ENCODE measurements at places on chromosomes 11 and 22.

GRCh38 chr11:34427186-34427805 is 11.4 kb upstream of the CAT start:
- no peak for DNase-seq

DNA sequence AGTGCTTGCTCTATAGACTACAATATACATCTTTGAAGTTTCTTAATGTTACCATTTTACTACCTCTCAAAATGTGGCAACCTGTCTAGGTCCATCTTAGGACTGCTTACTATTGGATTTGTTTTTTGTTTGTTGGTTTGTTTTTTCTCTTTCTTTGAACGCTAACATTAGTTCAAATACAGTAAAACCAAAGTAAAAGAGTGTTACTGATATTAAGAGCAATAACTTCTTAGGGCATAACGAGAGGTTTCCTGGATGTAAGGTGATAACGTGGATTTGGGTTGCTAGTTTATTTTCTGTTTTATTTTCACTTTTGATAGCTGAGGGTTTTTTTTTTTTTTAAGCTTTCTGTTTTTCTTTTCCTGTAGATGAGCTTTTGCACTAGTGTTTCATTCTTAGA is 43.6 kb downstream of the TMEM135 start:
- DNase-seq, result no peak

DNA sequence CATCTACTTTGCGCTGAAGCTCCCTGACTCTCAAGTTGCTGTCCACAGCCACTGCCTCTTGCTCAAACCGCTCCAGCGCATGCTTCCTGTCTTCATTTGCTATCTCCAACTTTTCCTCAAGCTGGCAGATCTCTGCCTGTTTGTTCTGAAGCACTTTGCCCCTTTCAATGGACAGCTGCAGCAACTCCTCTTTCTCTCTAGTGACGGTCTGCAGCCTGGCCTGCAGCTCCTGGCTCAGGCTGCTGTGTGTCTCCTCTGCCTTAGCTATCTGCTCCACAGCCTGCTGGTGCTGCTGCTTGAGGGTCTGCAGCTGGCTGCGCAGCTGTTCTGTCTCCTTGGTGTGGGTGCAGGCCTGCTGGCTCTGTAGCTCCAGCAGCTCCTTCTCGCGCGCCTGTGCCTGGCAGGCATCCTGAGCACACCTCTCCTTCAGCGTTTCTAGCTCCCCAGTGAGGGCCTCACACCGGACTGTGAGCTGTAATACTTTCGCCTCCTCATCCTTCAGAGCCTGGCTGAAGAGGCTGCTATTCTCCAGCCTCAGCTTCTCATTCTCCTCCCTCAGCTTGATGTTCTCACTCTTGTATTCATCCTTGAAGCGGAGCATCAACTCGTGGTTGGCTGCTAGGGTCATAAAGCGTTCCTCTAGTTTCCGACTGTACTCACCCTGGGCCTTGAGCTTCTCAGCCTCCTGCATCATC is 723 bp downstream of the CCDC89 start:
- DNase-seq, result no peak

DNA sequence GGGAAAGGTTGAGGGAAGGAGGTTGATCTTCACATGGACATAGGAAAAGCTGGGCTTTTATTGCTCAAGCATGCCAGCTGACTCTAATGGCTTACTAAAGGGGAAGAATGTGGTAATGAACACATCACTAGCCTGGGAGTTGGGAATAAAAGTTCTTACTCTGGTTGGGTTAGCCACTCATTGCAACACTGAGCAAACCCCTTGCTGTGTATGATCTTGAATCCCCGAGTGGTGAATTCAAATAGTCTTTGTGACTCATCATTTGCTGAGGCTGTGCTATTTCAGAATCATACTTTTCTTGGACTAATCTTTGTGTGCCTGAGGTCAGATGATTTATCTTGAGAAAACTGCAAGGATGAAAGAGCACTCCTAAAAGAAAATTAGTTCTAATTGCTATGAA is 304.1 kb upstream of the ANO5 start:
- DNase-seq, result no peak

DNA sequence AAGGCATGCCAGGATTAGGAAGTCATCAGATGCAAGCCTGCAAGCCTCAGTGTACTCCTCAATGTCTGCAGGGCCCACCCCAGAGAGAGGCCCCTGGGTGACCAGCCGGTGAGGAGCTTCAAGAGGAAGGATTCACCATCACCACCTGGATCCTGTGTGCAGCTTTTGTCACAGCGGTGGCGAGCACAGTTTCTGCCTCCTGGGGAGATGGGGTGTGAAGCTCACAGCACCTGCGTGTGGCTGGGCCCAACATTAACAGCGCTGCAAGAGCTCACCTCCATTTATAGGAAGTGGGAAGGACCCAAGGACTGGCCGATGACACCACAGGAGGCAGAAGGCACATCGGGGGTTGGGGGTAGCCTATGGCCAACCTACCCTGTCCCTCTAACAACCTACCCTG is 235.3 kb downstream of the CTTN start:
- no peak for DNase-seq

DNA sequence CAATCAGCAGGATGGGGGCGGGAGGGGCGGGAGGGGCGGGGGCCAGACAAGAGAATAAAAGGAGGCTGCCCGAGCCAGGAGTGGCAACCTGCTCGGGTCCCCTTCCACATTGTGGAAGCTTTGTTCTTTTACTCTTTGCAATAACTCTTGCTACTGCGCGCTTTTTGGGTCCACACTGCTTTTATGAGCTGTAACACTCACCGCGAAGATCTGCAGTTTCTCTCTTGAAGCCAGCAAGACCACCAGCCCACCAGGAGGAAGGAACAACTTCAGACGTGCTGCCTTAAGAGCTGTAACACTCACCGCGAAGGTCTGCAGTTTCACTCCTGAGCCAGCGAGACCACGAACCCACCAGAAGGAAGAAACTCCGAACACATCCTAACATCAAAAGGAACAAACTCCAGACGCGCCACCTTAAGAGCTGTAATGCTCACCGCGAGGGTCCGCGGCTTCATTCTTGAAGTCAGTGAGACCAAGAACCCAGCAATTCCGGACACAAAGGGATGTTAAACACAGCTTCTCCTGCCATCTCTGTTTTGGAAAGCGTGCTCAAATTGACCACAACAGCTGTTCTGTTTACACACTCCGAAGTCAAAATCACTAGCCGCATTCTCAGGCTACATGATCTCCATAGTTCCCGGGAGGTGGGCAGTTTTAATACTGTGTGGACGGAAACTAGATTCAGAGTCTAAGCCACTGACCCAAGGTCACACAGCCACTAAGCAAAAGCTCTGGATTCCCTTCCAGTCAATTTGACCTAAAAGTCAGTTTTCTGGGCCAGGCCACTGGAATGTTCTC is 11.9 kb downstream of the PLAAT2 start:
- DNase-seq, result no peak

DNA sequence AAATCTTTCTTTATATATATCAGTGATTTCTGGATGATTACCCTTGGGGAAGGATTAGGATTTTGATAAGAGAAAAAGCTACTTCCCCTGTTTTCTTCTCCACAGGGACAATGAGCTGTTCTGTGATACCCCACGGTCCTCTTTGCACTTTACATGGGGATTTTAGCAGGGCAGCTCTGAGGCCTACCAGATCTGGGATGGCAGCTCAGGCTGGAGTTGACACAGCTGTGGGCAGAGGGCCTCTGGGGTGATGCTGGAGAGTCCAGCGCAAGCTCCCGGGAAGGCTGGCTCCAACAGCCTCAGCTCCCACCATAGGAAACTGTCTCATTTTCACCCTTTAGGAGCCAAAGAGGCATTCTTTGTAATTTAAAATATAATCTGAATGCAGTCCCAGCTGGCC is 383.8 kb upstream of the NARS2 start:
- no peak for DNase-seq

GRCh38 chr11:34524696-34525095 is 11.1 kb upstream of the ELF5 start:
- no peak for DNase-seq

DNA sequence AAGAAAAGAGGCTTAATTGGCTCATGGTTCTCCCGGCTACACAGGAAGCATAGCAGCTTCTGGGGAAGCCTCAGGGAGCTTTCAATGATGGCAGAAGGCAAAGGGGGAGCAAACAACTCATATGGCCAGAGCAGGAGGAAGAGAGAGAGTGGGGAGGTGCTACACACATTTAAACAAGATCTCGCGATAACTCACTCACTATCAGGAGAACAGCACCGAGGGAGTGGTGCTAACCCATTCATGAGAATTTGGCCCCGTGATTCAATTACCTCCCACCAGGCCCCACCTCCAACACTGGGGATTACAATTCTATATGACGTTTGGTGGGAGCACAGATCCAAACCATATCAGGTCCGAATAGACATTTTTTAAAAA is 41.7 kb upstream of the APLNR start:
- DNase-seq, result no peak

- DNase-seq, result no peak
These were observed 98.8 kb downstream of the SNX19 start for GRCh38 chr11:130817330-130817944.

- DNase-seq, result no peak
These were observed 1.5 kb downstream of the CRKL start for GRCh38 chr22:20918663-20919218.

DNA sequence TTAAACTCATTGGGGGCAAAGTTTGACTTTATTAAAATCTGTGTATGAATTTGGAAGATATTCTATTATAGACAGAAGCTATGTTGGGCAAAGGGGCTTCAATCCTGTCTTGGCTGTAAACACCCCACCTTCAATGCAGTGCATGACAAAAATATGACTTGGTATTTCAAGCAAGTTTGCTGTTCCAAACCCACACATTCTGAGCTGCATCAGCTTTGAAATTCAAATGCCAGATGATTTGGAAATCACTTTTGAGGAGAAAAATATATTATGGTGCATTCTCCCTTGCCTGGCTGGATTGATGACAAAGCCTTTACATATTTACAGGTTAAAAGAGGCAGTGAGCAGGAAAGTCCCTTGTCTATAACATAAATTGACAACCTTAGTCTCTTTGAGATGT is 760.0 kb downstream of the NELL1 start:
- DNase-seq, result no peak

DNA sequence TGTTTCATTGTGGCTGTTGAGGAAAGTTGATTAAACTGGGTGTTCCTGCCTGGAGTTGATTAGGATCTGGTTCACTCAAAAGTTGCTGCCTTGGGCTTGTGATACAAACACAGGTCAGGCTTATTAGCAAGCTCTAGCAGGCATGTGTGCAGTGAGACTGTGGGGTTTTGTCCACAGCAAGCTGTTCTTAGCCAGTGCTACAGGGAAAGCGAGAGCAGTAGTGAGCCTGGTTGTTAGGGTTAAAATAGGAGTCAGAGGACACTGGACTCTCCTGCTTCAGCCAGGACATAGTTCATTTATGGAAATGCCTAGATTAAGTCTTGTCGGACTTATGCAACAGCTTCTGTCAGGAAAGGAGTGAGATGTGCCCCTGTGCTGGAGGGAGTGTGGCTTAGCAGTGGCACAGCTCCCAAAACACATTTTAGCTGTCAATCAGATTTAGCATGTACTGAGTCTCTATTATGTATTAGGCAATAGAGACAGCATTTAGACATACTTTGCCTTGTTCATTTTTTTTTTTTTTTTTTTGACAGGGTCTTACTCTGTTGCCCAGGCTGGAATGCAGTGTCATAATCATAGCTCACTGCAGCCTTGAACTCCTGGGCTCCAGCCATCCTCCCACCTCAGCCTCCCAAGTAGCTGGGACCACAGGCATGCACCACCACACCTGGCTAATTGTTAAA is 8.7 kb downstream of the SNRPD3 start:
- no peak for DNase-seq

DNA sequence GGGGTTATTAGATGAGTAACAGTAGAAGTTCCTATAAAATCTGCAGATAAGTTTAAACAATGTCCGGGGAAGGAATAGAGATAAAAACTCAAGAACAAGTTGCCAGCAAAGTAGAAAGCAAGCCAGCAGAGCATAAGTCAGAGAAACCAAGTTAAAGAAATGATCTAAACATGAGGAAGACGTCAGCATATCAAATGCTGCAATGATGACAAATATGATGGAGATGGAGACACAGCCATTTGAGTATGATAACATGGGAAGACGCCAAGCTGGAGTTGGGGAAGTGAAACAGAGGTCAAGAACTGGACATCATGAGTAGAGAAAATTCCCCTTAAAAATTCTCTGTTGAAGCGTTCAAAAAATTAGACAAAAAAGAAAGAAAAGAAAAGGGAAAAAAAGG is 571.5 kb downstream of the CNTN5 start:
- no peak for DNase-seq

DNA sequence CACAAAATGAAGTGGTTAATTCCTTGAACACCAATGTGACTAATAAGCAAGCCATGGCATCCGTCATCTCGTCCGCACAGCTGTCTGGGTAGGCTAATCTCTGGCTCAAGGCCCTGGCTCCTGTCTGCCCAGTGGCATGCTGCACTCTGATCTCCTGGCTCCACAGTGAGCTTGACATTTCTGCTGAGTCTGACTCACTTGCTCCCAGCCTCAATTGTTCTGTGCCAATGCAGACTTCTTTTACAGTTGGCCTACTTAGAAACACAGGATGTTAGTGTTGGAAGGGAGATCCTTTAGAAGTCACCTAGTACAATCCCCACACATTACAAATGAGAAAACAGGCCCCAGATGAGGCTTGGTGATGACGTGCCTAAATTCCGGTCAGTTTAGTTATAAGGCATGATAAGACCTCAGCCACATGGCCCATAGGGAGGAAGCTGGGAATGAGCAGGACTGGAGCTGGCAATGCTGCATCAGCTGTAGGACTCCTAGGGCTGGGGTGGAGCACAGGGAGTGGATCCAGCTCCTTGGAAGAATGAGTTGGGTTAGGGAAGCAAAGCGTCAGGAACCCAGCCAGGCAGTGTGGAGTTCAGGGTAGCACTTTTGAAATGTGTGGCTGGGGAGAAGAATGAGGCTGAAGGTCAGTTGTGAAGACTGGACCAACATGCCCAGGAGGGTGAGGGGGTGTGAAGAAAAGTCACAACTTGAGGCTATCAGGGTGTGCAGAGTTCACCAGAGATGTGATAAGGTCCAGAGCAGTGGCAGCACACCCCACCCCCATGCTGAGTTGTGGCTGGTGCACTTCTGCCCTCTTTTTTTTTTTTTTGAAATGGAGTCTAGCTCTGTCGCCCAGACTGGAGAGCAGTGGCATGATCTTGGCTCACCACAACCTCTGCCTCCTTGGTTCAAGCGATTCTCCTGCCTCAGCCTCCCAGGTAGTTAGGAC is 70.2 kb upstream of the EED start:
- no peak for DNase-seq

DNA sequence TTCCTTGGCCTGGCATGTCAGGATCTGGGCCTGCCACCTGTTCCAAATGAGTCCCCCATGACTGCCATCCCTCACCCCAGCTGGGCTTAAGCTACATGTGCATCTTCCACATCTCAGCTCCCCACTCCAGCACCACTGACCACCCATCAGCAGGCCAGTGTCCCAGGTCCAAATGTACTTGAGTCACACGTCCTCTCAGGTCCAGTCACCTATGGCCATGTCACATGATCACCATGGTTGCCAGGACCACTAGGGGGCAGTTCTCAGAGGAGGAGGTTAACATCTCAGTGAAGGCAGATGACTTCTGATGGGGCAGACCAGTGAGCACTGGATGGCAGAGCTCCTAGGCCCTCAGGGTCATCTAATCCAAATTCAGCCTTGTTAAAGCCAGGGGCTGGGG is 41.9 kb upstream of the WNT11 start:
- DNase-seq, result no peak

- DNase-seq, result no peak
These were observed 32.5 kb upstream of the IZUMO1R start for GRCh38 chr11:94271885-94272372.

GRCh38 chr11:8080674-8081590 is at the start of gene TUB:
TUB (plus strand) TSS chr11:8081211; CDS start chr11:8081511, 300 bp downstream.
- DNase-seq, result no peak

- no peak for DNase-seq
These were observed 489.5 kb downstream of the TBC1D22A start for GRCh38 chr22:47251911-47252310.

- DNase-seq, result no peak
These were observed 15.8 kb downstream of the OR10D3 start for GRCh38 chr11:124198897-124199296.
